Aortic smooth muscle cell (primary cell): ENCODE measurements at places on chromosomes 3 and 15. TPM values are rescaled to one million over a fixed set of nuclear protein-coding genes. Genes with fewer than 3 reads are reported as not detected.

TIPIN gene
- 14.2 and 16.8 TPM in 2 replicates for total RNA-seq

SV2B gene
- 0.13 TPM in 1 of 2 replicates, not detected in the other for total RNA-seq

SENP2 gene
- total RNA-seq = 41.0 and 48.6 TPM in 2 replicates

LRRC31 gene
- not detected in 2 replicates for total RNA-seq

SETD5 gene
- 26.7 and 39.9 TPM in 2 replicates for total RNA-seq

AGBL1 gene
- total RNA-seq = not detected in 2 replicates

GLT8D1 gene
- 120 and 126 TPM in 2 replicates for total RNA-seq

GOLGA6A gene
- total RNA-seq = not detected in 2 replicates

SCN11A gene
- 0.06 and 0.13 TPM in 2 replicates for total RNA-seq

IMPG2 gene
- 0.44 and 0.53 TPM in 2 replicates for total RNA-seq

BCL6 gene
- 9.8 and 17.3 TPM in 2 replicates for total RNA-seq

CELF6 gene
- total RNA-seq = 0.13 and 0.25 TPM in 2 replicates

SUCNR1 gene
- 41.8 and 70.2 TPM in 2 replicates for total RNA-seq

CADPS gene
- 0.25 and 0.40 TPM in 2 replicates for total RNA-seq

SPINK8 gene
- not detected in 2 replicates for total RNA-seq

DAZL gene
- total RNA-seq = not detected in 2 replicates

TIGIT gene
- under 0.01 and 0.13 TPM in 2 replicates for total RNA-seq

PROS1 gene
- total RNA-seq = 52.4 and 57.9 TPM in 2 replicates

CCPG1 gene
- total RNA-seq = 89.0 and 102 TPM in 2 replicates

VIPR1 gene
- total RNA-seq = 0.26 and 1.4 TPM in 2 replicates

TMEM266 gene
- 0.06 and 0.13 TPM in 2 replicates for total RNA-seq

SLC28A1 gene
- total RNA-seq = not detected in 2 replicates

SIDT1 gene
- total RNA-seq = not detected in 2 replicates

PAK6 gene
- 0.13 TPM in 1 of 2 replicates, not detected in the other for total RNA-seq

IL12A gene
- 0.19 TPM in 1 of 2 replicates, not detected in the other for total RNA-seq

GOLGA6D gene
- total RNA-seq = not detected in 2 replicates

PRKCD gene
- total RNA-seq = 2.8 and 5.0 TPM in 2 replicates

ITIH1 gene
- 0.40 and 0.56 TPM in 2 replicates for total RNA-seq

RTP4 gene
- total RNA-seq = 0.79 and 0.99 TPM in 2 replicates

ADIPOQ gene
- total RNA-seq = not detected in 2 replicates

SLC28A2 gene
- total RNA-seq = not detected in 2 replicates

CHL1 gene
- total RNA-seq = not detected in 2 replicates

TMEM212 gene
- total RNA-seq = not detected in 2 replicates

C3orf85 gene
- not detected in 2 replicates for total RNA-seq

SLC12A1 gene
- not detected in 2 replicates for total RNA-seq

MESP1 gene
- total RNA-seq = 0.37 and 0.53 TPM in 2 replicates

DPPA2 gene
- not detected in 2 replicates for total RNA-seq

NKIRAS1 gene
- total RNA-seq = 16.7 and 18.8 TPM in 2 replicates

TMCO5A gene
- not detected in 2 replicates for total RNA-seq

CEP70 gene
- 19.6 and 20.0 TPM in 2 replicates for total RNA-seq
